Purkinje cell (primary cell): ENCODE measurements at places on chromosomes 5 and 9. TPM values are rescaled to one million over a fixed set of nuclear protein-coding genes. Genes with fewer than 3 reads are reported as not detected.

The DCANP1 gene
- not detected in 2 replicates for polyA plus RNA-seq

The PAEP gene
- not detected in 2 replicates for polyA plus RNA-seq

The NUDT12 gene
- 19.1 and 26.3 TPM in 2 replicates for polyA plus RNA-seq

The PCDHB9 gene
- 0.21 and 0.81 TPM in 2 replicates for polyA plus RNA-seq

The MEGF10 gene
- polyA plus RNA-seq = 0.55 and 0.78 TPM in 2 replicates

The CDKN2A gene
- polyA plus RNA-seq = 28.8 and 60.3 TPM in 2 replicates

The TMEM8B gene
- polyA plus RNA-seq = 7.1 and 9.0 TPM in 2 replicates

The GPR151 gene
- polyA plus RNA-seq = not detected in 2 replicates
